ENCODE measurements at places on chromosomes 4 and X. TPM values are rescaled to one million over a fixed set of nuclear protein-coding genes. Genes with fewer than 3 reads are reported as not detected.

Gene AREG
- 9.3 TPM for total RNA-seq

GRCh38 chrX:46796574-46797191, 37.8 kb upstream of the SLC9A7 start:
- no peaks in the 10 kb centered on the region for H3K36me3 ChIP-seq
- no peaks in the 10 kb centered on the region for H3K27me3 ChIP-seq
- no peak overlapping the region for H3K4me3 ChIP-seq
- DNase-seq, result peak; percentile 56
- H3K4me1 ChIP-seq, result no peaks in the 10 kb centered on the region

DNA sequence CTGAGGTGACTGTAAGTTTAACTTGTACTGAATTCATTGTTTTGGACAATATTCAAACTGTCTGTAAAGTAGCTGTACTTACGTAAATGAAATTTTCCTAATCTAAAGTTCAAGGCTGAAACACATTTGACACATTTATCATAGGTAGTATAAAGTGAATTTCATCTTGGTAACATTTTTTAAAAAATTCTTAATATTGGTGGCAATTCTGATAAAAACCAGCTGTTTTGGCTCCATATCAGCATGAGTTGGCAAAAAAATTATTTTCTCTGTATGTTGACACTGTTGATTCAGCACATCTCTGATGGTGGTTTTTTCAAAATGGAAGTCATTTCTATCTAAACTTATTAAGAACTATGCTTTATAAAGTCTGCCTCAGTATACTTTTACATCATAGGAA, 30.9 kb downstream of the CXorf58 start:
- no peaks in the 10 kb centered on the region for H3K27me3 ChIP-seq
- no peaks in the 10 kb centered on the region for H3K36me3 ChIP-seq
- H3K27ac ChIP-seq, result no peak overlapping the region

GRCh38 chr4:111268769-111269414, 646.0 kb upstream of the PITX2 start:
- no peaks in the 10 kb centered on the region for H3K36me3 ChIP-seq
- no peak overlapping the region for H3K4me3 ChIP-seq
- H3K27ac ChIP-seq, result no peak overlapping the region
- no peaks in the 10 kb centered on the region for H3K27me3 ChIP-seq
- H3K4me1 ChIP-seq, result no peaks in the 10 kb centered on the region

DNA sequence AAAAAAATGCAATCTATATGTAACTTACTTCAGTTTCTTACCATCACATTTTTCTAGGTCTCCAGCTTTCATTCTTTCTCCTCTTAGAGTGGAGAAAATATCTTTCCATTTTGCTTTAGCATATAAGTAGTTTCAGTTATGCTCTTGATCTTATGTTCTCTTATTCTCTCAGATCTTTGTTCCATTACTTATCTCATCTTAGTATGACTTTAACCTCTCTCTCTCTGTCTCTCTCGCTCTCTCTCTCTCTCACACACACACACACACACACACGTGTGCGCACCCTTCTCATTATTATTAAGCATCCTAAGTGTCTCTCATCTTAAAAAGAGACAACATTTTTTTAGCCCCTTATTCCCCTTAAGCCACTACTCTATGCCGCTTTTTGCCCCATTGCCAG, 92.8 kb downstream of the FAAH2 start:
- no peak for DNase-seq
- peaks cover 2% of the 10 kb centered on the region for H3K36me3 ChIP-seq
- no peaks in the 10 kb centered on the region for H3K4me1 ChIP-seq
- H3K27me3 ChIP-seq, result no peaks in the 10 kb centered on the region
- no peak overlapping the region for H3K27ac ChIP-seq
- H3K4me3 ChIP-seq, result no peak overlapping the region
